ENCODE measurements at places on chromosomes 11 and 22.

DNA sequence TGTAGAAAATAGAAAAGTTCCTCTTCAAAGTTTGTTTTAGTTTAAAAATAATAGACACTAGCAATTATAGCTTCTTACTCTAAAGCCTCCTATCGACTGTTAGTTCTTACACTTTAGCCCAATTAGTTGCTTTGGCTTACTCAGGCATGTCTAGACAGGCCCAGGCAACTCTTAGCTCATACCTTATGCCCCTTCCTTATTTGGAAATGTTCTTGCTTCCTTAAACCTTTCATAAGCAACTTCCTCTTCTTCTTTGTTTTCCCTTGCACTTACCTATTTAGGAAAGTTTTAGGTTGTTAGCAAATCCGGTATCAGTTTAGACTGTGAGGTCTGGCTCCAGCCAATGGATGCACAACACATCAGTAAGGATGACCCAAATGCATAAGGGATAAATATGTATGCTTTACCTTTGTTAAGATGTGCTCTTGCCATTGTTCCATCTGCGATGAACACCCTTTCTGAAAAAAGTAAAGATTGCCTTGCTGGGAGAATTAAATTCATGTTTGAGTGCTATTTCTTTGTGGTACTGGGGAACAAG lies 1277.5 kb upstream of the CNTN5 start:
- DNase-seq, result no peak

GRCh38 chr11:18452927-18453326 lies 2.7 kb upstream of the LDHAL6A start:
- no peak for DNase-seq

DNA sequence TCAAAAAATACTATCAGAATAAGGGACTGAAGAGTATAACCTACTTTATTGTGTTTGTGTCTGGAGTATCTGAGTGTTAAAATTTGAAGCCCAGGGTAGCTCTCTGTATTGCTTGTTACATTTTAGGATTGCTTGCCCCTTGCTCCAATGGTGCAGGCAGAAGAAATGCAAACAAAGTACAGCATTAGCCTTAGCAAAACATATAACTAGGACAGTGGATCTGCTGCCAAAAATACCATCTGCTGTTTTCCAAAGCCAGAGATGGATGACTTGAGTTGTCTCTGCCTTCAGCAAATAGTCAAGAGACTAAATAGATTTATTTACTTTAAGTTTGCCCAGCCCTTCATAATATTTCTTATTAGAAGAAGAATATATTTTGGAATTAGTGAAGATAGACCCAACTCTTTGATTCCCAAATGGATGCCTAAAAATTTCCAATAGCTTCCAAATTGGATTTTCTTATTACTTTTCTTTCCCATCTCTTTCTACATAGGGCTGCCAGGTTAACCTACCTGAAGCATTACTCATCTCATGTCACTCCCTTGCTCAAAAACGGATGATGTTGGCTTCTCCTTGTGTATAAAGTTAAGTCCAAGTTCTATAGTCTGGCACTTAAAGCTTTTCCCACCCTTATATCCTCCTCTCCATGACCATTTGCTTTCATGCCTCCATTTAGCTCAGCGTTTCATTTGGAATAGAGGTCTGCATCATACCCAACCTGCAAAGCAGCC lies 66.3 kb downstream of the LDLRAD3 start:
- no peak for DNase-seq

GRCh38 chr11:58227956-58228615 lies 632 bp downstream of the OR10Q1 start:
- no peak for DNase-seq

DNA sequence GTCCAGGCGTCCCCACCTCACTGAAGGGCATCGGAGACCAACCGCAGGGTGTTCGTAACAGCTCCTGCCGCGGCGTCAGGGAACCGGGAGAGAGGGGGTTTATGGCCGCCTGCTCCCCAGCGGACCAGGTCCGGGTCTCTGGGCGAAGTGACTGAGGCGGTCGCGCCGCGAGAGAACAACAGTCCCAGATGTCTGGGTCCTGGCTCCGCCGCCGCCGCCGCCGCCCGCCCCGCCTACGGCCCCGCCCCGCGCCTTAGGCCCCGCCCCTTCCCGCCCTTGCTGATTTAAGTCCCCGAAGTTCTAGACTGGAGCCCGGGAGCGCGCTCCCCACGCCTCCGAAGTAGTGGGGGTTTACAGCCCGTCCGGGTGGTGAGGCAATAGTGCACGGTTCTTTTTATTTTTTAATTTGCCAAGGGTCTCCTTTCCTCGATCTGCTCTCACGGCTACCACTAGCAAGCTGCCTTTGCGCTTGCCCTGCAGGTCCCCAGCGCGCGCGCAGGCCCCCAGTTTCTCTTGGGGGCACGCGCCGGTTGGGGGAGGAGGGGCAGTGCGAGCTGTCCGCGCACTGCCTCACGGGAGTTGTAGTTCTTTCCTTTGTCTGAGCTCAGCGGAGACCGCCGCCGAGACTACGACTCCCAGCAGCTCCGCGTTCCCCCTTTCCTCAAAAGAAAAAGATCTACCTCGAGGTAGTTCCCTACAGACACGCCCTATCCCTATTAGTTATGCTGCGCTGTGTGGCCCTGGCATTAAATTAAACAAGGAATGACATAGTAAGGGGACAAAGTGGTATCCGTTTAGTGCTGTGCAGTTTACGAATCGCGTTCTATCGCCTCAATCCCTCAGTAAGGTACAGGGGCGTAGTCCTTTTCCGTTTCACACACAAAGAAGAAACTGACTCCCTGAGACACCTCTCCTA lies at the start of gene PGM2L1:
TSS of gene PGM2L1 (minus strand) at position 190 of the 916 bp plus-strand sequence. CDS start 272 bp downstream, outside the sequence.
- DNase-seq, result peak; percentile 97

- peak; percentile 61 for DNase-seq
These were observed 25.8 kb downstream of the DDIAS start for GRCh38 chr11:82927264-82927880.

DNA sequence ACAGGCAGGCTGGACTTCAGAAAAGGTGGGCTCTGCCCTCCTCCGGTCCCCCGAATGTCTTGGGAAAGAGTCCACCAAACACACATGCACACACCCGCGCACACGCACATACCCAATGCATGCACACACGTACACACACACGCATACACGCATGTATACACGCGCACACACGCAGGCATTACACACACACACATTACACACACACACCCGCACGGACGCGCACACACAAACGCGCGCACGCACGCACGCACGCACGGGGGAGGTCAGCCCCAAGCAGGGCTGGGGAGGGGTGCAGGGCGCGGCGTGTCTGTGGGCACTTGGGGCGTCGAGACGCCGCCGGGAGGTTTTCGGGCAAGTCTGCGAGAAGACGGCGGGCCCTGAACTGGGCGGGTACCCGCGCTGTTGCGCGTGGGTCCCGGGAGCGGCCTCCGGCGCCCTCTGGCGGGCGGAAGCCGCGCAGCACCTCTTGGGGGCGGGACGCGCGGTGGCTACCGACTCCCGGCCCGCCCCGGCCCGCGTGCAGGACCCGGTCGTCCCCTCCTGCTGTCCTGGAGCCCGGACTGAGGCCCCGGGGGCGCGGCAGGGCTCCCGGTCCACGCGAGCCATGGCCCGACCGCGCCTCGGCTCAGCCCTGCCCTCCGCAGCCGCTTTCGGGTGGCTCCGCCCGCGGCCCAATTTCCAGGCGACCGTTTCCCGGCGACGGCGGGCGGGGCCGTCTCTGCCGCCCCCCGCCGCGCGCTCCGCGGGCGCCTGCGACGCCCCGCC lies 3.6 kb downstream of the SEPTIN5 start:
- DNase-seq, result peak; percentile 42

GRCh38 chr11:70567680-70568034 lies 169.3 kb downstream of the CTTN start:
- DNase-seq, result no peak

GRCh38 chr11:10314199-10315072 lies 9.6 kb downstream of the ADM start:
- DNase-seq, result no peak

- DNase-seq, result no peak
These were observed 1233.8 kb upstream of the CNTN5 start for GRCh38 chr11:97786961-97787360.

Measured in NCI-H146 (cell line).